ENCODE measurements at places on chromosomes 4 and X.

DNA sequence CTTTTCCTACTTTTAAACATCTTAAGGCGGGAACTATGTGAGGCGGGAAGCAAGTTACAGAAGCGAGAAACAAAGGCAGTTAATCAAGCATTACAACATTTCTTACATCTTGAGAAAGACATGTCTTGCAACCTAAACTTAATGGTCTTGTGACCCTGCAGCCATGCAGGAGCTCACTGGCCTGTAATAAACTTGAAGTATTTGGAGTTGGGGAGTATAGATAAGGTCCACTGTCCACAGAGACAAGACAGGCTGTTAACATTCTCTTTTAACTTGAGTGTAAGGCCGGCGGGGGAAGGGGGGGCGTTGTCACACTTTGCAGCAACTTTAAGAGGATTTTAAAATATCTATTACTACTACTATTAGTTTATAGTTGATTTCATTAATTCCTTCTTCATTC lies 10.3 kb upstream of the UGT8 start:
- DNase-seq, result no peak

GRCh38 chrX:12013211-12013618 lies 125.1 kb upstream of the FRMPD4 start:
- DNase-seq, result no peak

GRCh38 chr4:54539500-54540029 lies 118.2 kb upstream of the KIT start:
- DNase-seq, result peak; percentile 21

- no peak for DNase-seq
Observed at GRCh38 chr4:124133753-124134152, 578.8 kb downstream of the ANKRD50 start.

DNA sequence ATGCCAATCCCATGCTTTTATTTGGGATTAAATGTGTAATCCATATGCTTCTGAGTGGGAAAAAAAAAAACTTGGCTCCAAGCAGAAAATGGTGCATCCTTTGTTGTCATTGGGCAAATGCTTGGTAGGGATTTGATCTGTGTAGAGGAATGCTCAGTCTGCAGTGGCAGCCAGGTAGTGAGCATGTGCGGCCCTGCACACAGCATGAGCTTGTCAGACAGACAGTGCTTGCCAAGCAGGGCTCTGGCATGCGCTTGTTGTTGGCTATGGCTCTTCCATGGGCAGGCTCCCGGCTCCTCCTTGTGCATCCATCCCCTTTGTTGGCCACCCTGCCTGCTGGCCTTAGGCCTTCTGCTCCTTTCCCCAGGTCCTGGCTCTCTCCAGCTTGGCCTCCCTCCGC lies 130.3 kb downstream of the GPR143 start:
- DNase-seq, result no peak

DNA sequence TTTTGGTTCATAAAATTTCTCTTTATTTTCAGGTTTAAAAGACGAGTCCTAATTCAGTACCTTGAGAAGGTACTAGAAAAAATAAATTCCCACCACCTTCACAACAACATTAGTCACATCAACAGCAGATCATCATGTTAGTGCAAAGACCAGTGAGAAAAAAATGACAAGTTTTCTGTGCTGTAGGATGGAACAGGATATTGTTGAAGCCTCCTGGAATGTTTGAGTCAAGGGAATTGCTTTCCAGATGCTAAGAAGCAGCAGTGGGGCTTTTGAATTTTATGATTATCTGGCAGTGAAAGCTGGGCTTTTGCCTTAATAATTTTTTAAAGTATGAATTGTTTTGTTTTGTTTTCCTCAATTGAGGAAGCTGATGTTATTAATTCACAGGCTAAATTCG lies 61.0 kb downstream of the INTS6L start:
- no peak for DNase-seq

- no peak for DNase-seq
Observed at GRCh38 chrX:2960861-2961515, 31.8 kb upstream of the ARSD start.

DNA sequence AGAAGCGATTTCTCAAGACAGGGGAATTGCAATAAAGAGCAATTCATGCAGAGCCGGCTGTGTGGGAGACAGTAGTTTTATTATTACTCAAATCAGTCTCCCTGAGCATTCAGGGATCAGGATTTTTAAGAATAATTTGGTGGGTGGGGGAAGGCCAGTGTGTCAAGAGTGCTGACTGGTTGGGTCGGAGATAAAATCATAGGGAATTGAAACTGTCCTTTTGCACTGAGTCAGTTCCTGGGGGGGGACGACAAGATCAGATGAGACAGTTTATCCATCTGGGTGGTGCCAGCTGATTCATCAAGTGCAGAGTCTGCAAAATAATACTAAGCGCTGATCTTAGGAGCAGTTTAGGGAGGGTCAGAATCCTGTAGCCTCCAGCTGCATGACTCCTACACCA lies 502.4 kb downstream of the NLGN4X start:
- no peak for DNase-seq
